ENCODE measurements at places on chromosomes 12 and 14. TPM values are rescaled to one million over a fixed set of nuclear protein-coding genes. Genes with fewer than 3 reads are reported as not detected.

The PLA2G1B gene
- total RNA-seq = not detected

The PSME1 gene
- total RNA-seq = 135 TPM

The TULP3 gene
- 32.9 TPM for total RNA-seq

The BDKRB2 gene
- 0.39 TPM for total RNA-seq

The CBLN3 gene
- total RNA-seq = 5.0 TPM

The CACNB3 gene
- total RNA-seq = 64.2 TPM

The JAG2 gene
- 139 TPM for total RNA-seq

The CKB gene
- total RNA-seq = 2.4 TPM

The RNASE1 gene
- 182 TPM for total RNA-seq

The NKX2-8 gene
- not detected for total RNA-seq

The ETFBKMT gene
- 2.4 TPM for total RNA-seq

The TAS2R7 gene
- not detected for total RNA-seq

The CCDC38 gene
- total RNA-seq = not detected

The HNRNPC gene
- 611 TPM for total RNA-seq

The RPL6 gene
- 1,385 TPM for total RNA-seq

The TEX52 gene
- not detected for total RNA-seq

The CLEC1A gene
- 22.5 TPM for total RNA-seq

The NRL gene
- 0.71 TPM for total RNA-seq

The ANO4 gene
- total RNA-seq = 0.12 TPM

The FGF23 gene
- total RNA-seq = not detected

The ITGA7 gene
- total RNA-seq = 1.0 TPM

The PTHLH gene
- total RNA-seq = 1.1 TPM

The DBX2 gene
- not detected for total RNA-seq

The CPNE8 gene
- total RNA-seq = 12.5 TPM

The B4GALNT1 gene
- total RNA-seq = 0.35 TPM

The PTPN6 gene
- 1.8 TPM for total RNA-seq

The GALNT4 gene
- 10.9 TPM for total RNA-seq

The AP1G2 gene
- 39.0 TPM for total RNA-seq

The GNS gene
- total RNA-seq = 142 TPM

The RIPK3 gene
- total RNA-seq = 5.1 TPM

The AQP6 gene
- not detected for total RNA-seq

The FOXN4 gene
- not detected for total RNA-seq

The TC2N gene
- not detected for total RNA-seq

The SUOX gene
- total RNA-seq = 24.8 TPM

The KCNA1 gene
- not detected for total RNA-seq

The DAO gene
- total RNA-seq = not detected

Measured in endothelial cell of umbilical vein (primary cell).